G401 (cell line): ENCODE measurements at places on chromosomes 6 and 20.

GRCh38 chr20:47818466-47818865, 33.2 kb upstream of the SULF2 start:
- no peak for DNase-seq

DNA sequence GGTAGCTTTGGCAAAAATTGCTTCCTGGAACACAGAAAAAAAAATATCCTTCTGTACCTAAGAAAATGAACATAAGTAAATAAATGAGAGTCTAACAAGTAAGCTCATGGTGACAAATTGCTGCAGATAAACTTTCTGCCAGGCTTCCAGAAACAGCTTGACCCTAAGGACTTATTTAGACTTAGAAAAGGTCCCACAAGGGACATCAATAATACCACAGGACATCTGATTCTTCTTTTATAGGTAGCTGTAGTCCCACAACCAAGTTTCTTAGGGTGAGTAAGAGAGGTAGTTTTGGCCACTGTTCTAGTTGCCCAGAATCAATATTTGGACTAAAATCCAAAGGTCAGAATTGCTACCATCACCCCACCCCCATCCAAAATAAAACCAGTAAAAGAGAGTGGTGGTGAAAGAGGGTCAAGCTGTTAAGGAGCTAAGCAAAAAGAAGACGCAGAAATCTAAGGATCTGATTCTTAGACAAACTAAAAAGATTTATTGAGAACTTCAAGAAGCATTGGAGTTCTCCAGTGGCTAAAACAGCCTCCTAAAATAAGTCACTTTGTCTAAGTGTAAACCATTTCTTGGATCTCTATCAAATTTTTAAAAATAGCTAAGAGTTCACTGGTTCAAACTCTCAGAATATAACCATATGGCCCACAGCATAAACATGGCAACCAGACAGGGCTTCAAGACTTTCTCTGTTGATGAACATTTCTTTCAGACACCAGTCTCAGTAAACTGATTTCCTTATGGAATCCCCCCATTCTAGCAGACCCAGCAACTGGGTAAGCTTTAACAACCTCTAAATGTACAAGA, 180.6 kb downstream of the PTPRK start:
- DNase-seq, result no peak

DNA sequence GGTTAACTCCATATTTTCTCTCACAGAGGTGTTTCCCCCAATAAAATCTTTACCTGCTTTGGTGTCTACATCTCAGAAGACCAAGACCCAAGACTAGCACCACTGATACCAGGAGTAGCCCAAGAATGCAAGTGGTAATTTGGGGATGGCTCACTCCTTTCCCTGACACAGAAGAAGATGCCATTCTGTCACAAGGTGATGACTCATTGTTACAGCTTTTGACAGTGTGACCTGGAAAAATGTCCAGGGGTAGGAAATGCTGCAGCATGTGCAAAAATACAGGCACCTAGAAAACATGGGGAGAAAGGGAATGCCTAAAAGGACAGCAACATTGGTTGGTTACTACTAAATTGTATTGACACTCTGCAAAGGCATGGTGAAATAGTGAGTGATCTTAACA, 254.0 kb upstream of the GJE1 start:
- no peak for DNase-seq

- no peak for DNase-seq
Measured at GRCh38 chr20:43726333-43726732, 469 bp downstream of the GTSF1L start.

- DNase-seq, result no peak
Measured at GRCh38 chr20:25274481-25274880, 26.6 kb downstream of the PYGB start.

DNA sequence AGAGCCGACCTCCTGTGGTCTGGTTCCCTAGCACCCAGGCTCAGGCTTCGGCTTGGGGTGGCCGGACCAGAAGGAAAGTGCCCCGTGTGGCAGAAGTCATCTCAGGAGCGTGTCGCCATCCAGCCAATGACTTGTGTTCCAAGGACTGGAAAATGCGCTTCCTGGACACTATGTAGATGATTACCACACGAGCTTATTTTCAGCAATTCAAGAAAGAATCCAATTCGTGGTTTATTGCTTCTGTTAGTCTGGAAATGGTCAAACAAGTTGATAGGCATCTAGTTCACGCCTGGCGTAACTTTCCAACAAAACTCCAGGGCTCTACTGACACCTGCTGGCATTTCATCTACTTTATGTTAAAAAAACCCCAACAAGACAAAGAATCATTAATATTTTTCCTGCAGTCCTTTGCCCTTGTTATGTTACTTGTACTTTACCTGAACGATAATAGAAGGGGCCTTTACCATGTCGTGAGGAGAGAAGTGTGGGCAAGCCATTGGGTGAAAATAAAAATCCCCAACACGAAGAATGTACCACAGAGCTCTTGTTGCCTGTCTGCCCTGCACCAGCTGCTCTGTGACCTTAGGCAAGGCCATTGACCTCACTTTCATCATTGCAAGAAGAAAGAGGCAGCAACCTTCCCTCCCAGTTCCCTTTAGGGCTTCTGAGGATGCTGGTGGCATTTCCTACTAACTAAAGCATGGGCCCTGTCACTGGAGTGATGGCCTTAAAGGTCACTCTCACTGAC, 154.7 kb upstream of the LAMP5 start:
- peak; percentile 70 for DNase-seq
